ENCODE measurements at places on chromosomes 7 and 10.

DNA sequence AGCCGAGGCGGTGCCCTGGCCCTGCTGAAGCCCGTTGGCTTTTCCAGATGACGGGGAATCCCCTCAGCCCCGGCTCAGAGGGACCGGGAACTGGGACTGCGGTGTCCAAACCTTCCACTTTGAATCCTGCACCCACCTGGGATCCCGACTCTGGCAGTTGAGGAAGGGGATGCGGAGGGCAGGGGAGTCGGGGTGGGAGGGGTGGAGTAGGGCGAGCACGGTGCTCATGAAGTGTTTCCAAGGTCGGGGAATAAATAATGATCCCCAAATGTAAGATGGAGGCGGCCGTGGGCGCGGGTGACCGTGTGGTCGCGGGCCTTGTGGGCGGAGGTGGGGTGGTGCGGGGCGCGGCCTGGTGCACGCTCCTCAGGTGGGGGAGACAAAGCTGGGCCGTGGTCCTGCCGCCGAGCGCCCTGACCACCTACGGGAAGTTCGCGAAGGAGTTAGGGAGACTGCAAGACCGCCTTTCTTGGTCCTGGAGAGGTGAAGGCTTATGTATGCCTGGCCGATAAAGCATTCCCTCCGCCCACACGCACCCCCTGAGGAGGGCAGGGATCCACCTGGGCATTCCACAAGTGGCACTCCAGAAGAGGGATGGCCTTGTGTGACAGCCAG is 1.4 kb downstream of the MTURN start:
- DNase-seq, result no peak

DNA sequence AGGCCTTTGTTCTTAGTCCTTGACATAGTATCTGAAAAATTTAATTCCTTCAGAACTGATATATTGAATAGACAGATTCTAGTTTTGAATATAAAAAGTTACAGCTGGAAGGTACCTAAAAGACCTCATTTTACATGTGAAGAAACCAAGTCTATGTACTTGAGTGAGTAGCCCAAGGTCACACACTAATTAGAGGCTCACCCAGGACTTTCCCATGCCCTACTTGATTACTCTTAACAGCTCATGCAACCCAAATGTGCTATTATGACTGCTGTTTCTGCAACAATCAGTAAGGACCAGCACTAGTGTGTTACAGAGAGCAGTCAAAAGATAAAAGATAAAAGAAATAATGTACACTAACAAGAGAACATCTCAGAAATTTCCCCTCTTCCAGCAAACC is 40.7 kb upstream of the BET1 start:
- DNase-seq, result no peak

DNA sequence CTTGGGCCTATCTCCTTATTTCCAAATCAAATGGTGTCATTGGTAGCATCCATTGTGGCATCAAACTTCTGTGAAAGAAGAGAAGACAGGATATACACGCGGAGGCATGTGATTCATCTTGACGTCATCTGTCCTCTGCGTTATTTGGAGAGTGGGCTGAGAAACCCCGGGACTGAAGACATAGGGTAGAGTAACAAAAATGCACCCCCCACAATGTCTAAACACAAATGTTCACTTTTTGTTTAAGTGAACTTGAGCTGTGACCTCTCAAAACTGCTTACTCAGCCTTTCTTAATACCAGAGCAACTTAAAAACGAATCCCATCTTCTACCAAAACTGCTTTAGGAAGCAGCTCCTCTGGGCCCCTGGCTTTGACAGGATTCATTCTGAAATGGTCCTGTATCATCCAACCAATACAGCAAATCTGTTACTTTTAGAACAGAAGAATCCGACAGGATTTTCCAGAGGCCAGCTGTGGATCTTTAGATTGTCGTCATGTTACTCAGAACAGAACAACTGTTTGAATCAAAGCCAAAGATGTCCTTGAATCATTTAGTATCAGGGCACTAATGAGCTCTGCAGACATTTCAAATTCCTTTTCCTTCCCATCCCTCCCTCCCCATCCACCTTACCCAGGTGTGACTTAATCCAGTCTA is 438.1 kb downstream of the SUGCT start:
- DNase-seq, result no peak

DNA sequence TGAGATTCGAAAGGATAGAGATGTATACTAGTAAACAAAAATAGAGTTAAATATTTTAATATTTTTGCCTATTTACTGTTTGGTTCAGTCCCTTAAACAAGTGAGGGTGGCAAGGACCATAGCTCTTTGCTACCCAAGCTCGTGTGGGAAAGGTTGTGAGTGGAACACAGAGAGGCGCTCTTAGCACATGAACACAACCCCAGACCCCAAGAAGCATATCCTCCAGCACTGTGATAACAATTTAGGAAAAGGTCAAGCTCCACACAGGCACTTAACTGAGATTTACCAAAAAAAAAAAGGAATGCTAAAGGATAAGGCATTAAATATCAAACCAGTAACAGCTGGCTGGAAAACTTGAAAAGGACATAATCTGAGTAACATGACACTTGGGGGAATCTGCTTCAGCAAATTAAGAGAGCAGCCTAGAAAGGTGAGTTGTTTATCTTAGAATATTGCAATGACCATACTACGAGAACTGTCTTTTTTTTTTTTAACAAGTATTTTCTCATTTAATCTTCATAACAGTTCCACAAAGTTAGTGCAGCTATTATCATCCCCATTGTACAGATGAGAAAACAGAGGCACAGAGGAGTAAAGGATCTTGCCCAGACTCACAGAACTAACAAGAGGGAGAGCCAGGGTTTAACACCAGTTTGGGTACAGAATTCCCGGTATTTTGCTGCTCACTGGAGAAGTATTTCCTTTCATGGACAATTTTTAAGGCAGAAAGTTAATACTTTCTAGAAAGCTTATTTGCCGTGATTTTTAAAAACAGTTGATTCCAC is 303.5 kb upstream of the AOAH start:
- DNase-seq, result no peak

Data from islet precursor cell (in vitro differentiated cells).